Activated CD4-positive, alpha-beta T cell treated with anti-CD3 and anti-CD28 coated beads, Interleukin-2, amount 50 U/mL, for 48 hours (primary cell): ENCODE measurements at places on chromosomes 6 and 20.
A peak's percentile ranks its signal among the peaks of the same experiment; 100 is the strongest.

GRCh38 chr20:56691325-56691998 lies 62.4 kb downstream of the TFAP2C start:
- no peak for DNase-seq

- no peak for DNase-seq
Observed at GRCh38 chr6:42846505-42846904, 32.9 kb upstream of the RPL7L1 start.

DNA sequence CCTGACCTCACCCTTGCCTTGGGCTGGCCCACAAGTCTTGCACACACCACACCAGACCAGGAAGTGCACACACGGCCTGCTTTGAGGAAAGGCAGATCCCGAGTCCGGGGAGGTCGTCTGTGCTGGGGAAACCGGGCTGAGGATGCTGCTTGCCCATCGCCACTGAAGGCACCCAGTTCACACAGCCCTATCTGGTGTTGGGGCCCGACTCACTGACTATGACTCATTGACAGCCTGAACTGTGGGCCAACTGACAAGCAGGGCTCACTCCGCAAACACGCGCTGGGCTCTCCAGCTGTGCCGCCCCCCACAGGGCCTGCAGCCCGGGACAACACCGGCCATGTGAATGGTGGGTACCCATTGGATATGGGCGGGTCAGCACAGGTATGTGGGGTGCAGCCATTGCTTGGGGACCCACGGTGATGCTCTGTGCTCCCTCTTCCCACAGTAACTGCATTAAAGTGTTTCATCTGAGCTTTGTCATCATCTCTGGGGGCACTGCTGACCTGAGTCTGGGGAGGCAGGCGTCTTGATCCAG lies 1.6 kb downstream of the SAMD10 start:
- peak; percentile 70 for DNase-seq

DNA sequence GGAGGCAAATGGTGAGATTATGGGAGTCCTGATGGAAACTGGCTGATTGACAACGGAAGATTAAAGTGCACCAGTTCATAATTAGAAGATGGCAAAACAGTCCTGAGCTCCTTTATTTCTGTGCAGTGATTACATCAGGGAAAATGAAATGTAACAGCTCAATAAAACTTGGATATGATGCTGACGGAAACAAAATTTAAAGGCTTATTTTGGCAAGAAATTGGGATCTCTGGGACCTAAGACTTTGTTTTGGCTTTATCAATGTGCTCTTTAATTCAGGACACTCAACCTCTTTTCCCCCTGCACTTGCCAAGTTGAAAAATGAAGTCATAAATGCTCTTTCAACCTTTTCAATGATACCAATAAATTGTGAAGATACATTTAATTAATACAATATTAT lies 226.8 kb downstream of the C6orf118 start:
- DNase-seq, result no peak

DNA sequence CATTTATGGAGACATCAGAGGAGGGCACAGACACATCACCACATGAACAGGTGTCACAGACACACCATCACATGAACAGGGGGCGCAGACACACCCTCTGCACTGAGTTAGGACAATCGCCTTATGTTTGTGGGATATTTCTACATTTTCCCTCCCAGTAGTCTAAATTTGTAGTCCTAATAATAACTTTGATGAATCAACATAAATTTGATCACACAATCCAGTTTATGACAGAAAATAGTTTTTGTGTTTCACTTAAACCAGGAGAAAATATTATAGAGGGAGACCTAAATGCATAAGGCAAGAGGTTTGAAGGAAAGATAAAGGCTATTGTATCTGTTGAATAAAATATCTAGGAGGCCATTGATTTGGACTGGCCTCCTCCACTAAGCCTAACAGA lies 195.7 kb downstream of the GPX5 start:
- DNase-seq, result no peak
